ENCODE measurements at places on chromosomes 4 and X.

DNA sequence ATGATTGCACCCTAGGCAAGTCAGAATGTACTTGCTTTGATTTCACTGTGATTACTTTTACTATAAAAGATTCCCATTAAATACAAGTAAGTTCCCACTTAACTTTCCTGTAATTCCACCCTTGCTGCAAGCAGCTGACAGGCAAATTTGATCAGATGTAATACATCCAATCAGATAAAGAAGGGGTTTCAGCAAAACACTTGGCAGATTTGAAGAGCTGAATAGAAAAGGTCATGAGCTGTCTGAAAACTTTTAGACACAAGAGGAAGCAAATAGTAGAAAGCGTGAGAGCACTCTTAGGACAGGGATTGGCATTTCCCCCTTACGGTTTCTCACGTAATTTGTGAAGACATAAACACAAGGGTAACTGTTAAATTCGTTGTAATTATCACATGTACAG lies 22.8 kb downstream of the HSD17B13 start:
- no peak for DNase-seq

GRCh38 chrX:103730796-103731493 lies 20.2 kb downstream of the TMEM31 start:
- no peak for DNase-seq

- DNase-seq, result no peak
Measured at GRCh38 chrX:19902110-19902509, 14.7 kb upstream of the SH3KBP1 start.

GRCh38 chrX:56310581-56310980 lies 78.4 kb downstream of the KLF8 start:
- no peak for DNase-seq

GRCh38 chr4:22385611-22386011 lies 130.3 kb downstream of the ADGRA3 start:
- peak; percentile 16 for DNase-seq

- no peak for DNase-seq
Measured at GRCh38 chr4:165394275-165394674, 15.5 kb downstream of the CPE start.

DNA sequence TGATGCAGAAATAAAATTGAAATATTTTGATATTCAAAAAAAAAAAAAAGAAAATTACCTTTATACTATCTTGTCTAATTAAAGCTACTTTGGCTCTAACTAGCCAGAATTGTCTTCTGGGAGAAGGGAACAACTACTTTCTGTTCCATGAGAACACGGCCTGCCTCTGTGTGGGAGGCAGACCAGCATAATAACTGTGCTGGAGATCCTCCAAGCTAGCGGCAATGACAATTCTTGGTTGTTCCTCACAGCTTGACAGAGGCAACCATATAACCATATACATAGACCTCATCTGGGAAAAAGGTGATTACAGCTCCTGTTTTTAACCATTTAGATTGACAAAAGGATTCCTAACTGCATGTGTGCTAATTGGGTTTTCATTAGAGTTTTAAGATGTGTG lies 95.7 kb downstream of the RBMX2 start:
- no peak for DNase-seq

- peak; percentile 26 for DNase-seq
Measured at GRCh38 chr4:55742655-55743202, 76.9 kb upstream of the EXOC1L start.

DNA sequence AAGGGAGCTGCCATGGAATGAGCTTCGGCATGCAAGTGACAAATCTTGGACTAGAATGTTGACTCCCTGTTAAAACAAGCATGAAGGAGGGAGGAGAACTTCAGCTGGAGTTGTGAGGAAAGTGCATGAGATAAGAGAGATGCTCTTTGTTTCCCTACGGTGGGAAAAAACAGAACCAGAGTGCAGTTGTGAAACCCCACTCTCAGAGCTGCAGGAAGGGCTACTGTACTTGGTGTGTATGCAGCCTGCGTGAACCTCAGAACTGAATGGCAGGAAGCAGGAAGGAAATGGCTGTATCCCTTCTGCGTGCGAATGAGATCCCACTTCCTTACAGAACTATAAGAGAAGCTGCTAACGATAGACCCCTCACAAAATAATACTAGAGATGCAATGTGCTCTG lies 57.2 kb downstream of the EGF start:
- DNase-seq, result no peak

- no peak for DNase-seq
Measured at GRCh38 chr4:40193578-40193977, 3.3 kb upstream of the RHOH start.

GRCh38 chr4:99915449-99915848 lies 21.2 kb upstream of the LAMTOR3 start:
- no peak for DNase-seq

DNA sequence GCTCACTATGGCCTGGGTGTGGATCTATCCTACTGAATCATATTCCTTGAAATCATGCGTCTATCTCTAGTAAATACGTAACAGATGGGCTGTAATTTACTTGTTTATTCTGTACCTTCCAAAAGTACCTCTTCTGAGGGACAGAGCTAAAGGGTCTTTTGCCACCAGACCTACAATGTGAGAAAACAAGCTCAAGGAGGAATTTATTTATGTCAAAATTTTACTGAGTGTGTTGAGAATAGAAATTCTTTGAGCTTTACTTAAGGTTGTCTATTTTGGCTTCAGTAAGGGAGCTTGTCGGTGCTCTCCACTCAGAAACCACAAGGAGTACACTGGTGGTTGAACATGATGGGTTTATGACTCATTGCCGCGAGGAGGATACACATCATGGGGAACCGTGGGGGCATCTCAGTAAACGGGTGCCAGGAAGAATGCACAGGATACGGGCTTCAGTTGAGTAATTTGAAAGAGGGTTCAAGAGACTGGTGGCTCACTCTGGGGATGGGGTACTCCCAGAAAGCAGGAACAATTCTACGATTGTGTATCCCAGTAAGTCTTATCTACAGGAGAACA lies 3.0 kb downstream of the ANK2 start:
- peak; percentile 77 for DNase-seq

GRCh38 chr4:1336088-1336491 lies 10.9 kb upstream of the UVSSA start:
- DNase-seq, result no peak

- DNase-seq, result peak; percentile 22
Measured at GRCh38 chr4:76197031-76197743, 16.4 kb downstream of the SCARB2 start.

DNA sequence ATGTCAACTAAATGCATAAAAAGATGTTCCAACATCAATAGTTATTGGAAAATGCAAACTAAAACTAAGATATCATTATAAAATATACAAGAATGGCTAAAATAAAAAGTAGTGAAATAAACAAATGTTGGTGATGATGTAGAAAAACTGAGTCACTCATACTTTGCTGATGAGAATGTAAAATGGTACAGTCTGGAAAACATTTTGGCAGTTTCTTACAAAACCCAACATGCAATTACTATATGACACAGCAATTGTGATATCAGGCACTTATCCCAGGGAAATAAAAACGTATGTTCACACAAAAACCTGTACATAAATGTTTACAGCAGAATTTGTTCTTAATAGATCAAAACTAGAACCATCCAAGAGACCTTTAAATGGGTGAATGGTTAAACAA lies 182.6 kb downstream of the RTL9 start:
- DNase-seq, result no peak

- DNase-seq, result peak; percentile 89
Measured at GRCh38 chr4:113394730-113395530, 345.5 kb downstream of the ANK2 start.

- DNase-seq, result no peak
Measured at GRCh38 chr4:38242101-38242500, 281.9 kb downstream of the PTTG2 start.

DNA sequence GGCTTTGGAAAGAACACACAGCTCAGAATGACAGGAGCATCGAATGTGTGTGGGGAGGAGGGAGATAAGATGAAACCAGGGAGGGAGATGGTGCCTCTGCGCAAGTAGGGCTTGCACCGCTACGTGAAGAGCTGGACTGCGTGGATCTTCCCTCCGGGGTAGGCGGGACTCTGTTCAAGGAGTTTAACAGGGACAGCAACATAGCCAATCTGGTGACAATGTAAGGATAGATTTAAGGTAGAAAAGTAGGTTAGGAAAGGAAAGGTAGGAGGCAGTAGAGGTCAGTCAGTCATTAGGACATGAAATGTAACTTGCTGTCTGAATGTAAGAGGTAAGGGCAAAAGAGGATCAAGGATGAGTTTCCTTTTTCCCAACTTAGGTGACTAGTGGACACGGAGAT lies 152.5 kb downstream of the DCTD start:
- DNase-seq, result no peak

- DNase-seq, result no peak
Measured at GRCh38 chr4:128558896-128559679, 250.4 kb upstream of the JADE1 start.

- DNase-seq, result peak; percentile 19
Measured at GRCh38 chrX:103817502-103817901, 14.6 kb downstream of the RAB9B start.

GRCh38 chr4:56255820-56256219 lies 131.5 kb downstream of the AASDH start:
- no peak for DNase-seq

DNA sequence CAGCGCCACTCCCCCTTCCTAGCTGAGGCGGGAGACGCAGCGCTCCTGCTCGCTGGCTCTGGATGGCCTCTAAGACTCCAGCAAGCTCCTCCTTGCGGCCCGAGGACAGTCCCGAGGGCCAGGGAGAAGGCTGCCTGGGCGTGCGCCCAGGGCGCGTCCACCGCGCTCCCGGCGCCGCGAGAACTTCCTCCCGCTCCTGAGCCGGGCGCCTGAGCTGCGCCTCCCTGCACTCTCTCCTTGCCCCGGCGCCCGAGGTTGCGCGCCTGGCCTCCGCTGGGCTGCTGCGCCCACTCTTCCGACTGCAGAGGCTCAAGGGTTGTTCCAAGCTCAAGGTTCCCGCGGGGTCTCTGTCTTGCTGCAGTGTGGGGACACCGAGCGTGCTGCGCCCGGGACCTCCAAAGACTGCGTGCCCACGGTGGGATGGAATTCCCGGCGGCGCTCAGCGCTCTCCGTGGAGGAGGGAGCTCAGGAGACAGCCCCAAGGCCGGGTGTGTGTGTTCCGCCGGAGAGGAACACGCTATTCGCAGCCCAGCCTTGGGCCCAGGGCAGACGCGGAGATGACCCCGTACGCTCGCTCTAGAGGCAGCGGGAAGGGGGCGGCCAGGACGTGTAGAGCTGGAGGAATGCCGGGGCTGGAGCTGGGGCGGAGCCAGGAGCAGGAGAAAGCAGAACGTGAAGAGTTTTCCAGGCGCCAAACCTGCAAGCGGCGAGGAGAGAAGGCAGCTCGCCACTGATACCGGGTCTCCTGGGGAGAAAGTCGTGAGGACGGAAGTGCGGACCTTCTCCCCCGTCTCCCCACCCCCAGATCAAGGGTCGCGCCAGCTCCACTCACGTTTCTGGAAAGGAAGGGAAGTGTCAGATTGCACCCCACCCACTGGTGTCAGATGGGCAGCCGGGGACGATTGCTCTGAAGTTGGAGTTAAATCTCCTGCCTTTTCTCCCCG lies at the start of gene ARHGAP6:
Gene ARHGAP6, minus strand, starts transcription at position 753 of the 944 bp plus-strand sequence. CDS start 1,092 bp downstream, outside the sequence.
- peak; percentile 21 for DNase-seq

DNA sequence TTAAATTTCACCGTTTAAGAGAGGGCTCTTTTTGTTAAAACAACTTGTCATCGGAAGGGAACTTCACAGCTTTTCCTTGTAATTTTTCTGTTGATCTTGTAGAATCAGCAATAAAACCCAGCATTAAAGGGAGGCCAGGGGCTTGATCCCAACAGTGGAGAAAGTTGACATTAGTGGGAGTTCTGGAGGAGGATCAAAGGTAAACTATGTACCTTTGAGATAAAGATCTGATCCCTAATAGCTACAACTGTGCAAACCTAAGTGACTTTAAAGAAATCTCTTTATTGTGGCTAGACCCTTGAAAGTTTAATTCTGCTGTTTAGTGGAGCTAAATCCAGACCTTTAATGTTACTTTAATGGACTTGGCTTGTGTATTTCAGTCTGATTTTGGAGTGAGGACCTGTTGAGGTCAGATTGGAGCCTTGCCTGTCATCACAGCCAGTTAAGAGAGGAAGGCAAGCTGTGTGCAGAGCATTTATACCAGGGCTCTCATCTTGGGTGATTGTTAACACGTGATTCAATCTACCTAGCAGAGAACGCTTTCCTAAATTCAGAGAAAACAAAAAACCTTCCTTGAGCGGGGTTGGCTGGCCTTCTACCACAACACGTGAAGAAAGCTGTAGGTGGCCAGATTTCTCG lies 1.7 kb downstream of the DOCK11 start:
- peak; percentile 2 for DNase-seq

Data from kidney glomerular epithelial cell (primary cell).